ENCODE measurements at places on chromosomes 7 and 10. TPM values are rescaled to one million over a fixed set of nuclear protein-coding genes. Genes with fewer than 3 reads are reported as not detected.

The TYW1B gene
- total RNA-seq: 3.4 TPM

The PNLIP gene
- not detected for total RNA-seq

The RNF133 gene
- 0.36 TPM for total RNA-seq

The WASL gene
- total RNA-seq: 25.8 TPM

The CHST3 gene
- 52.9 TPM for total RNA-seq
